ENCODE measurements at places on chromosomes 1 and 21. TPM values are rescaled to one million over a fixed set of nuclear protein-coding genes. Genes with fewer than 3 reads are reported as not detected.

The GSTM1 gene
- total RNA-seq: not detected

The SHE gene
- total RNA-seq: 0.26 TPM

The TTC39A gene
- 0.26 TPM for total RNA-seq

The PTGER3 gene
- total RNA-seq: 0.39 TPM

The FCRL2 gene
- not detected for total RNA-seq

The SYPL2 gene
- total RNA-seq: under 0.01 TPM

The SON gene
- total RNA-seq: 166 TPM

The REN gene
- not detected for total RNA-seq

The MFAP2 gene
- 35.5 TPM for total RNA-seq

The CD164L2 gene
- not detected for total RNA-seq

The USP48 gene
- total RNA-seq: 18.1 TPM

The HLX gene
- total RNA-seq: 22.9 TPM

The MEX3A gene
- total RNA-seq: 7.0 TPM

The C1orf21 gene
- total RNA-seq: 12.2 TPM

The OR10Z1 gene
- not detected for total RNA-seq

The NBPF4 gene
- total RNA-seq: not detected

The FRRS1 gene
- 5.0 TPM for total RNA-seq

The FMO3 gene
- total RNA-seq: 0.26 TPM

The TENT5C gene
- total RNA-seq: 0.08 TPM

The MARK1 gene
- total RNA-seq: 1.8 TPM

The S100B gene
- total RNA-seq: not detected

The SLC6A9 gene
- total RNA-seq: 10.5 TPM

The SLC19A1 gene
- total RNA-seq: 13.6 TPM

The SYDE2 gene
- total RNA-seq: 3.1 TPM

The CD34 gene
- total RNA-seq: 2.1 TPM

The BSND gene
- not detected for total RNA-seq

The OPTC gene
- not detected for total RNA-seq

The KIRREL1 gene
- total RNA-seq: 110 TPM

The LMNA gene
- total RNA-seq: 479 TPM

The RHD gene
- not detected for total RNA-seq

The MPL gene
- not detected for total RNA-seq

The COP1 gene
- 40.1 TPM for total RNA-seq

The TRIM67 gene
- total RNA-seq: not detected

The ATAD3B gene
- 20.0 TPM for total RNA-seq

The AXDND1 gene
- total RNA-seq: not detected

The TMEM200B gene
- total RNA-seq: 21.1 TPM
